ENCODE measurements at places on chromosomes 3 and 15. TPM values are rescaled to one million over a fixed set of nuclear protein-coding genes. Genes with fewer than 3 reads are reported as not detected.

DNA sequence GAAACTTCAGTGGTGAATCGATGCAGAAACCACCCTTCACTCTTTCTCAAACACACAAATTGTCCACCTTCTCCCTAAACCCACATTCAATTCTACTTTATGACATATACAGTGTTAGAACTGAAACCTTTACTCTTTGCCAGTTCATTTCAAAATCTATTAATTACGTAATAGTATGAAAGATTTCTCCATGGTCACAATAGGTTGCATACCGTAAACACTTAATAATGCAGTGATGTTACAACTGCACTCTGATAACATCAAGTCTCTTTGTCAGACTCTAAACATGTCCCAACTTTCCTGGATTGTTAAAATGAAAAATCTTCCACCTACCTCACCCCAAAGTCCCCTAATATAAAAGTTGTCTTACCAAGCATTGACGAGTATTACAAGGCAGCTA, 111.8 kb upstream of the PROK2 start:
- ATAC-seq, result no peak

DNA sequence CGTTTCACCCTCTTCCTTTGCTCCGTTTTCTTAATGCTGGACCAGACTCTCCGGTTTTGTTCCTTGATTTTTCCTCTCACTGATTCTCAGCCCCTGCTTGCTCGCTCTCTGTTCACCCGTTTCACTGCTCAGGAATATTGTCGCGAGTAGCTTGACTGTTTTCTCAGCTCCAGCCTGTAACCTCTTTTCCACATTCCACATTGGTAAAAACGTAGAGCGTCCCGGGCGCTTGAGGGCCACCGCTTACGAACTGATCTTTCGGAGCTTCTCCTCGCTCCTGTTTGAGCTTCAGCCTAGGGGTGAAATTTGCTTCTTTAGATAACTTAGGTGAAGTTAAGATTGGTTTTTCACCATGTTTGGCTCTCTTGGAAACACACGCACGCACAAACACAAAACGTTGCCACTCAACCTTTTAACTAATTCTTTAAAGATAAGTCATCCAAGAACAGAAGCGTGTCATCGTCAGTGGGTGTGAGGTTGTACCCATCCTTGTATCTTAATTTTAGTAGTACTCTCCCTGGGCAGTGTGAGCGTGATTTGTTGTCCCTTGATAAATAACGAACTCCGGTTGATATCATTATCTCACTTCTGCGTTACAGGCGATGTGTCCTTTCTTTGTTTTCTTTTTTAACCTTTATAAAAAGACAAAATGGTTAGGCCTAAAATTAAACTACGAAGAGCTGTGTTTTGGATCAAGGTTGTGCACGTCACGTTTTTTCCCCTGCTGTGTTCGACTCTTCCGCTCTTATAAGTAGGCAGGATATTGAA, 1.0 kb downstream of the PAK2 start:
- peak; percentile 26 for ATAC-seq

- no peak for ATAC-seq
These were observed 252.7 kb downstream of the SLC9A9 start for GRCh38 chr3:143595456-143596077.

DNA sequence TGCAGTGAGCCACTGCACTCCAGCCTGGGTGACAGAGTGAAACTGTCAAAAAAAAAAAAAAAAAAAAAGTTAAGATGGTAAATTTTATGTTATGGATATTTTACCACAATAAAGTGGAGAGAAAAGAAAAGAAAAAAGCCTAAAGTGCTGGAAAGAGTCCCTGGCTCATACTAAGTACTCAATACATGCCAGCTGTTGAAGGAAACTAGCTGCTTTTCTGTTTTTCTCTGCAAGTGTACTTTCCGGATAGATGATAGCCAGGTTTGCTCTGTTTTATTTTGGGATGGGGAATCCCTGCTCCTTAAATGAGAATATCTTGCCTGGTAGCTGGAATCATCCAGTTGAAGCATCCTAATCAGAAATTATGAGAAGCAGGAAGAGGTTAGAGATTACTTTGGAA, 10.9 kb downstream of the EID1 start:
- no peak for ATAC-seq

- ATAC-seq, result peak; percentile 91
These were observed 12.0 kb downstream of the MESD start for GRCh38 chr15:80977627-80978036.

GRCh38 chr15:25787855-25788520, 75.1 kb downstream of the ATP10A start:
- no peak for ATAC-seq

- no peak for ATAC-seq
These were observed 568 bp upstream of the NCBP2 start for GRCh38 chr3:196942915-196943277.

DNA sequence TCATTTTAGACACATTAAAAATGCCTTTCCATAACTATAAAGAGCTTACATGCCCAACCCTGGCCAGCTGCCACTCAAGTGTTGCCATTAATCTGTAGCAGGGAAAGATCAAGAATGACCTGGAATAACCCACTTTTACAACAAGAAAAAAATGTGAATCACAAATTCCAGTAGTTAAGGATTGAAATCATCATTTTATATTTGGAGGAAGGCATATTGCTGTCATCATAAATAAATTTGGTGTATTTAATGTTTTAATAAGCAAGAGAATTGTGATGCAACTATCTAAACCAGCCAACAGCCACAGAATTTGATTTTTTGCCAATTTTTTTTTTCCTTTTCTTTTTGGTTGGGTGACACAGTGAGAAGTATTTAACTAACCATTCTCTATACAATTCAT, 240.0 kb upstream of the SEMA6D start:
- ATAC-seq, result no peak

GRCh38 chr3:54003136-54003535, 111.5 kb upstream of the SELENOK start:
- no peak for ATAC-seq

DNA sequence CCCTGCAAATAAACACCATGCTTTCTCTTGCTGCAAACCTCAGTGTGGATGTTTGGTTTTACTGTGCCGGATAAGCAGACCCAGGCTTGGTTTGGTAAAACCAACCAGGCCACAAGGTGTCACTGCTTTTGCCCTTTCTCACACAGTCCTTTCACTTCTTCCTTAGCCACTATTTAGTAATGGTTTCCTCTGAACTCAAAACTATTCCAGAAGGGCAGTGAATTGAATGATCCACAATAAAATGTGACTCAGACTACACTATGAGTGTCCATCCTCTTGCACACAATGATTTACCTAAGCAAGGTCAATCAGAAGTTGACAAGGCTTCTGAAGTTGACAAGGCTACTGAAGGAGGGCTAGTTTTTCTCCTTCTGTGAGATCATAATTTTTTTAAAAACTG, 552.4 kb upstream of the CCDC54 start:
- ATAC-seq, result no peak

- ATAC-seq, result peak; percentile 71
These were observed 22.3 kb upstream of the CFAP161 start for GRCh38 chr15:81111510-81112470.

DNA sequence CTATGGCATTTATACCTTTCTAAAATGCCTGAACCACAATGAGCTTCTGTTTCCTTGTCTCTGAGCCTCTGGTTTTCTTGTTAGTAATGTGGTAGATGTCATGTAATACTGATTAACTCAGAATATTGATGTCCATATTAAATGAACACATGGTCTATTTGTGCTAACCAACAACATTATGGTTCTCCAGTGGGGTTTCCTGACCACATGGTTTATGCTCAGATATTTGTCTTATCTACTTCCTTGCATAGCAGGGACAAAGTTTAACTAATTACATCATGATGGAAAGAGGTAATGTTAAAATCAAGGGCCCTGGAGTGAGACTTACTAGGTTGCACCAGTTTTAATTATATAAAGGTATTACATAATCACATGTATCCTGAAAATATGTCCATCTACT, 62.6 kb upstream of the SCN10A start:
- no peak for ATAC-seq

DNA sequence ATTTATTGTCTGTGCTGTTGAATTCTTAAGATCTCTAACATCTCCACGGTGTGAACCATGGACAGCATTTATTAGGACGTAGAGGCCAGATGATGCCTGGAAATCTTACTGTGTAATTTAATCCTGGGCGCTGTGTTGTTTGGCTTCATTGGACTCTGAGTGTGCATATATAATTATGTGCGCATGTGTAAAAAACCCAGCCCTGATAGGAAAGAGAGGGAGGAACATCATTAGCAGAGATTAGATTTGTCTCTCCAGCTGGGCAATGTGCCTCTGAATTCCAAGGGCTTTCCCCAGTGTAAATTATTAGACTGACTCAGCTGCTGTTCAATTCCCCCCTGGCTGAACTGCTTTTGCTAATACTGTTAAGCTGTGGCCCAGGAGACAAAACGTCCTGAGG, 39.6 kb downstream of the MAP3K13 start:
- ATAC-seq, result peak; percentile 48

DNA sequence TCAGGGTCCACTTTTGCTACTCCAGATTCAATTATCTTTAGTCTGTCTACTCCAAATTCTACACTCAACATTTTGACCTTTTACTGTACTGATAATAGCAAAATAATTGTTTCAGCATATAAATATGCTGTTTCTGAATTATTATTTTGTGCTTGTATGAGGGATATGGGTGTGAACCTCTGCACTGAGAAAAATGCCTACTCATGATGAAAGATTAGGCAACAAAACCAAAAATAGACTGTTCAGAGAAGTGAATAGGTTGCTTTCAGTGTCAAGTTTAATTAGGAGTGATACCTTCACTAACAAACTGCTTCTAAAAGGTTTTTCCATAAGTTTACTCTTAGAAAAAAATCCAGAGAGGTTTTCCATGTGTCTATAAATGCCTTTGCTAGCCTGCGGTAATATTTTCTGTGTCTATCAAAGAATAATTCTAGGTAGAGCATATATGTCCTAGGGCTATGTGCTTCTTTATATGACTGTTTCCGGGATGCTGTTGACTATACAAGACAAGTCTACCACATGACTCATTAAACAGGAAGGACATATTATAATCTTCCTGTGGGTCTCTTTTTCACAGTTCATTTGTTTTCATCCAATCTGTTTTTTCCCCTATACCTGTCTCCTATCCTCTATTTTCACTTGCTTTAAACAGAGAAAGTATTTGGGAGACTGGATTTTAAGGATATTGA, 218.5 kb upstream of the TTC14 start:
- ATAC-seq, result no peak

DNA sequence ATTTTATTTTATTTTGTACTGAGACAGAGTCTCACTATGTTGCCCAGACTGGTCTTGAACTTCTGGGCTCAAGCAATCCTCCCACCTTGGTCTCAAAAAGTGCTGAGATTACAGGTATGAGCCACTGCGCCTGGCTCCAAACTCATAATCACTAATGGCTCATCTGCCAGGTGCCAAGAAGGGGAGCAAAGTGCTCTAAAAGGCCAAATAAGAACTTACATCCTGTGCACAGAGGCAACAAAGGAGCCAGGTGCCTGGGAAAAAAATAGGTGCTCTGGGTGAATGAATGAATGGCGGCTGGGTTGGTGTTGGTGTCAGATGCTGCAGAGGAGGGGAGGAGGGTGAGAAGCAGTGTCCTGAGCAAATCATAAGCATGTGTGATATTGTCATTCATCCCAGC, 25.9 kb upstream of the ADAMTS7 start:
- ATAC-seq, result no peak

FBN1 gene
- 6.9 TPM for total RNA-seq

MYL3 gene
- total RNA-seq, result 0.36 TPM

Measured in esophagus mucosa (tissue), 1 donor.